ENCODE measurements at places on chromosomes 1 and 21.

GRCh38 chr1:88462488-88463261, 221.4 kb upstream of the PKN2 start:
- DNase-seq = peak; percentile 64

DNA sequence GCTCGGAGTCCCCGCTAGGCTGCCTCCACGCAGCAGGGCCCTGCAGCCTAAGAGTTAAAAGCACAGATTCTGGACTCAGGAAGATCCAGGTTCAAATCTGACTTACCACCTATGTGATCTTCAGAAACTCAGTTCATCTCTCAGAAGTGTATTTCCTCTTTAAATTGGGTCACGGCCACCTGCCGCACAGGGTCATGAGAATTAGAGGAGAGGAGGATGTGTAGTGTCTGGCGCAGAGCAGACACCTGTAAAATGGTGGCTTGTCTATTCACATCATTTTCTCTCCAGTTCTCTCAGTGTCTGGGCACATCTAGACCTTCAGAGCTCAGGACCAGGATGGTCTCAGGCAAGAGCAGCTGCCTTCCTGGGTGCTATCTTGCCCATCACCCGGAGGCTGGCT, 45.8 kb downstream of the PTPRF start:
- no peak for DNase-seq

- DNase-seq = no peak
Measured at GRCh38 chr1:34266127-34266951, 89.6 kb downstream of the C1orf94 start.

DNA sequence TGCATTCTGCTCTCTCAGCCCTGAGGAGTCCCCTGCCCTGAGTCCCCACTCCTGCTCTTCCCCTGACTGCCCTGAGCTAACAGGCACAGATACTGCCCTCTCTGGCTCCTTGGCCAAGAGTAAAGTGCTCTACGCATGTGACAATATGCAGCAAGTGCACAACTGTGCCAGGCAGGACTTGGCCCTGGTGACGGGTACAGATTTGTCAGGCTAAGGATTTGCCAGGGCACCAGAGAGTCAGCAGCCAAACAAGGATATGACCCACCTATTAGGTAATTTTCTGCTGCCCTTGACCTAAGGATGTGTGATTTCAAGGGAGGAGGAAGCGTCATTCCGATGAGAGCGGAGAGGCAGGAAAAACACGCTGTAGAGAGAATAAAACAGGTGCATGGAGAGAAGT, 339.0 kb downstream of the PTPRU start:
- DNase-seq = no peak

DNA sequence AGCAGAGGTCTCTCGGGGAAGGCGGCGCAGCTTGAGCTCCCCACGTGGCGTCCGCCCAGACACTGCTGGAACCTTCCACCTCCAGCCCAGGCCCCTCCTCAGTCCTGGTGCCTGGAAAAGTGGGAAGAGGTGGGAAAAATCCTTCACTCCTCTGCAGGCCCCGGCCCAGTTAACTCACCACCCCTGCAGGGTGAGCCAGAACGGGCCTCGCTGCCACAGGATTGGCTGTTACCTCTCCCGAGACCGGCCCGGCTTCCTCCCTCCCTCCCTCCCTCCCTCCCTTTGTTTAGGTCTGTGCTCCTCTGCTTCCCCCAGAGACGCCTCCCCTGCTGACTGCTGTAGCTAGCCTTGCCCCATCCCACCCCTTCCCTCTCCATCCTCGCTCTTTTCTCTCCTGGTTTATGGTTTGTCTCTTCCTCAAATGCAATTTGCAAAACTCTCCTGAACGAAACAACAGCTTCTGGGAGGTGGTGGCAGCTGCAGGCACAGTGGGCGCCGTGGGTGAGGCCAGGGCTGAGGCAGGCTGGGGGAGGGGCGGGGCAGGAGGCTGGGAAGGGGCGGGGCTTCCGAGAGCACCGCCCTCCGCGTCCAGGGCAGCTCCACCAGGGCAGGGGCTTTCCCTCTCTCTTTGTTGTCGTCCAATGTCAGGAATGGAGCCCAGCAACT, 6.5 kb downstream of the CAPN9 start:
- no peak for DNase-seq

DNA sequence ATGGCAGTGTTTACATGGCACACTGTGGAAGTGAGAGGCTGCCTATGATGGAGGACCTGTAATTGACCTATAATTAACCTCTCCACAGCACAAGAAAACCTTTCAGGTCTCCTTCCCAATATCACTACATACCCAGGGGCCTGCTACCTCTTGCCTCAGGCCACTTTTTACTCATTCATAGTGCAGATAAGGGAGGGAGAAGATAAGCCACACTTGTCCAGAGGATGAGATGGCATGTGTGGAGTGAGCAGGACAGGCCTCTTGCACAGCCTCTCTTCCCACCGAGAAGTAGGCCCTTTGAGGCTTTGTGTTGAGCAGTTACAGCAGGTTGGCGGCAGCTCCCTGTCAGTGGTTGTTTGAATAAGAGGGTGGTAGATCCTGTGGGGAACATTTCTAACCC, 31.1 kb upstream of the IKBKE start:
- DNase-seq = no peak

- no peak for DNase-seq
Measured at GRCh38 chr1:13808729-13809131, 108.7 kb downstream of the PRDM2 start.

GRCh38 chr1:160877221-160877620, 7.8 kb downstream of the ITLN1 start:
- DNase-seq = no peak

- no peak for DNase-seq
Measured at GRCh38 chr1:6424000-6424565, 493 bp upstream of the ESPN start.

GRCh38 chr1:244011271-244011670, 39.8 kb upstream of the ZBTB18 start:
- DNase-seq = peak; percentile 17

GRCh38 chr1:39928809-39929587, 25.9 kb upstream of the MFSD2A start:
- no peak for DNase-seq

DNA sequence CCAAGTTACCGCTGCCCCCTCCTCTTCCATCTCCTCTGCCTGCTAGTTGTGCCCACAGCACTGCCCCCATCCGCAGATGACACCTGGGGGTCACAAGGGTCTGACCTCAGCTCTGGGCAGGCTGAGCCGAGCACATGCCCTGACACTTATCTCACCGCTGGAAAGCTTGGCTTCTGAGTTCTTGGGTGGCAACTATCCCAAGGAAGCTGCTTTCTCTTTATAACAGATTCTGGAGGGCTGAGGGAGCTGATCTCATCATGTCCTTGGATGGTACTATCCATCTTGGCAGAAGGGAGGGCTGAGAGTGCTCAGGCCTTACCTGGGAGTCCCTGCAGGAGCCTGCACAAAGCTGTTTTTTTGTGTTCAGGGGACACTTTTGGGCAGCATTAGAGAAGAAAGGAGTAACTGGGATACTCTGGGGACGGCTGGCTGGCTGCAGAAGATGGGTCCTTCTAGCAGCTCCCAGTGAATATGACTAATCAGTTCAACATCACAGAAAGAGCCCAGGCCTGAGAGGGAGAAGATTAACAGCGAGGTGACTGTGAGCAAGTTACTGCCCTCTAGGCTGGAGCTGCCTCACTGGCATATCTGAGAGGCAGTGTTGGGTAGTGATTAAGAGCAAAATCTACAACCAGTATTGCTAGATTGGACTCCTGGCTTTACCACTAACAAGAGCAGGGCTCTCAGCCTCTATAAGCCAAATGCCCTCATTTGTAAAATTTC, 71.6 kb downstream of the PLXNA2 start:
- peak; percentile 52 for DNase-seq
